ENCODE measurements at places on chromosomes 16 and 17. TPM values are rescaled to one million over a fixed set of nuclear protein-coding genes. Genes with fewer than 3 reads are reported as not detected.
A peak's percentile ranks its signal among the peaks of the same experiment; 100 is the strongest.

The GPR139 gene
- total RNA-seq, result not detected

GRCh38 chr17:59632398-59632797 lies 12.7 kb downstream of the CLTC start:
- peaks cover 88% of the 10 kb centered on the region for H3K4me1 ChIP-seq
- H3K27me3 ChIP-seq, result no peaks in the 10 kb centered on the region
- H3K27ac ChIP-seq, result no peak overlapping the region

DNA sequence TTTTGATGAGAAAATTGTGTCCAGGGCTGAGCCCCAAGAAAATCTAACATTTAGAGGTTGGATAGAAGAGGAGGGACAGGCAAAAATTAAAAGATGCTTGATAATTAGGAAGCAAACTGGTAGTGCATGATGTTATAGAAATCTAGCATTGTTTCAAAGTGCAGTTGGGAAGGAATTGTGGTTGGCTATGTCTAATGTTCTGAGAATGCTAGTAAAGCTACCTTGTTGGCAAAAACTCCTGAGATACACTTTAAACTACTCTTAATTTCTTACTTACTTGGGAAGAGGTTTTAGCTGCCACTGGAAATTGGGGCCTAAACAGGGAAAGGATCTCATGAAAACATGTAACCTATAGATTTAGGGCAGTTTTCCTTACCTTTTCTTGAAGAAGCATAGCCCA lies 48.3 kb downstream of the MAP2K4 start:
- H3K36me3 ChIP-seq, result no peaks in the 10 kb centered on the region
- DNase-seq, result no peak
- no peak overlapping the region for H3K4me3 ChIP-seq
- no peaks in the 10 kb centered on the region for H3K27me3 ChIP-seq
- H3K27ac ChIP-seq, result no peak overlapping the region
- H3K4me1 ChIP-seq, result peaks cover 22% of the 10 kb centered on the region

DNA sequence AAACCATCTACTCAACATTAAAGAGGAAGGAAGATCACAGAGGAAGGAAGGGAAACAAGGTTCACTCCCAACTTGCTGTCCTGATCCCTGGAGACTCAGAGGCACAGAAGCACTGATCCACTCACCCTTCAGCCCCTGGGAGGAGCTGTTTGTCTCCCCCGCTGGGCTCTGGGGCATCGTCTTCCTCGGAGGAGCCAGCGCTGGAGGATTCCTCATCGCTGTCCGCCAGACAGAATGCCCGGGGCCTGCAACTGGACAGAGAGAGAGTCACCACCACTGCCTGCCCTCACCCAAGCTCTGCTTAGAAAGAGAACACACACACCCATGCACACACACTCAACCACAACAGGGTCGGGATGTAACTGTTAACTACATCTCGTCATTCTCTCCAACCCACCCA lies 24.8 kb upstream of the ERN1 start:
- no peak overlapping the region for H3K4me3 ChIP-seq
- no peak for DNase-seq
- peaks cover 8% of the 10 kb centered on the region for H3K36me3 ChIP-seq
- H3K27ac ChIP-seq, result peak overlapping the region; percentile 93
- H3K4me1 ChIP-seq, result peaks cover 46% of the 10 kb centered on the region

DNA sequence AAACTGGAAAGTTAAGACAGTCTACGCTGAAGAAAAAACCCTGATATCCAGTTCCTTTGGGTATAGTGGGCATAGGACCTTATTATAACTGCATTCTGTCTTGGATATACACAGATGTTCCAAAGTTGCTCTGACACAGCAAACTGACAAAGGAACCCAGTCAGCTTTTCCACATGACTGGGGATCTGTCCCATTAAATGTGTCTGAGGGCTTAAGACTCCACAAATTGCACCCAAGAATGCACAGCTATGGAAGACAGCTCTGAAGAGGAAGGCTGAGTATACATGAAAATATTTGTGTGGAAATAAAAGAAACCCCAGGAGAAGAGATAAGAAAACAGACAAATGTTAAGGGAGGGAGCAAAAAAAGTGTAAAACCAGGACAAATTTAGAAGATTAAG lies 114.1 kb downstream of the SPAG9 start:
- no peaks in the 10 kb centered on the region for H3K4me1 ChIP-seq
- peaks cover 43% of the 10 kb centered on the region for H3K36me3 ChIP-seq
- DNase-seq, result no peak
- no peaks in the 10 kb centered on the region for H3K27me3 ChIP-seq
- no peak overlapping the region for H3K4me3 ChIP-seq
- H3K27ac ChIP-seq, result no peak overlapping the region

GRCh38 chr16:50204453-50205108 lies 51.5 kb downstream of the TENT4B start:
- H3K4me1 ChIP-seq, result peaks cover 72% of the 10 kb centered on the region
- no peak for DNase-seq
- no peak overlapping the region for H3K4me3 ChIP-seq
- H3K27me3 ChIP-seq, result no peaks in the 10 kb centered on the region
- H3K27ac ChIP-seq, result peak overlapping the region; percentile 84

The RNF43 gene
- 17.8 TPM for total RNA-seq
